ENCODE measurements at places on chromosomes 6 and 20. TPM values are rescaled to one million over a fixed set of nuclear protein-coding genes. Genes with fewer than 3 reads are reported as not detected.
A peak's percentile ranks its signal among the peaks of the same experiment; 100 is the strongest.

Gene BFSP1
- 12.0 TPM for total RNA-seq

Gene ROS1
- not detected for total RNA-seq

DNA sequence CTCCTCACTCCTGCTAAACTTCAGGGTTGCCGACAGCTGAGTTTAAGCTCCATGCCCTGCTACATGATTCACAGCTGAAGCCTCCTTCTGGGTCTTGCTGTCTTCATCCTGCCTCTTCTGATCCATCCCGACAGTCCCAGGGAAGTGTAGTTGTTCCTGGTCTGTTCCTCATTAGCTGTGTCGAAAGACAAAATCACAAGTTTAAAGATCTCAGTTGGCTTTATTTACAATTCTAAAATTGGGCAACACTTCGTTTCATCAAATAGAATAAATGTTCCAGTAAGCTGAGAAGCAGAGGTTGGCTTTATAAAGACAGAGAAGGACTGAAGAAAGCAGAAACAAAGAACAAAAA, 4.1 kb upstream of the SLC2A10 start:
- H3K4me1 ChIP-seq: no peaks in the 10 kb centered on the region
- H3K27me3 ChIP-seq: no peaks in the 10 kb centered on the region
- no peak for DNase-seq
- H3K27ac ChIP-seq: no peak overlapping the region
- no peaks in the 10 kb centered on the region for H3K36me3 ChIP-seq

GRCh38 chr20:21534453-21534852, 20.6 kb upstream of the NKX2-2 start:
- no peaks in the 10 kb centered on the region for H3K4me1 ChIP-seq
- no peak overlapping the region for H3K4me3 ChIP-seq
- no peaks in the 10 kb centered on the region for H3K36me3 ChIP-seq
- no peaks in the 10 kb centered on the region for H3K27me3 ChIP-seq
- no peak overlapping the region for H3K27ac ChIP-seq

DNA sequence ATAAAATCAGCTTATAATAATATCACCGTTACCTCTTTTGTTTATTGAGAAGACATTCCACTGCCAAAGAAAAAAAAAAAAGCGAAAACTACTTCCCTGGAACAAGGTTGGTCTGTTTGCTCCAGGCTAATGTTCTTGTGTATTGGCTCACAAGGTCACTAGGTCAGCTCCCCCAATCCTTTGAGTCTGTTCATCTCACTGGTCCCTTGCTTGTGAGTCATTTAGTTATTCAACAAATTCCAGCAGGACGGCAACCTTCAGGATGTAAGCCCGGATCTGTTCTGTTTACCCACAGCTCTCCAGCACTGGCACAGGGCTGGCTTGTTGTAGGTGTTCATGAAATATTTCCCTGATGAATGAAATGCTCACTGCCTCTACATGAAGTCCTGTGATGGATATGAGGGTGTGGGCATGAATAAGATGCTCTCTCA, 3.3 kb downstream of the ARHGAP40 start:
- no peak overlapping the region for H3K4me3 ChIP-seq
- no peaks in the 10 kb centered on the region for H3K27me3 ChIP-seq
- no peak for DNase-seq

Gene PERP
- 93.1 TPM for total RNA-seq

GRCh38 chr6:111563581-111563980, 42.1 kb downstream of the TRAF3IP2 start:
- H3K4me1 ChIP-seq: peaks cover 11% of the 10 kb centered on the region
- no peak overlapping the region for H3K4me3 ChIP-seq
- H3K36me3 ChIP-seq: peaks cover 53% of the 10 kb centered on the region
- no peak overlapping the region for H3K27ac ChIP-seq
- no peaks in the 10 kb centered on the region for H3K27me3 ChIP-seq

DNA sequence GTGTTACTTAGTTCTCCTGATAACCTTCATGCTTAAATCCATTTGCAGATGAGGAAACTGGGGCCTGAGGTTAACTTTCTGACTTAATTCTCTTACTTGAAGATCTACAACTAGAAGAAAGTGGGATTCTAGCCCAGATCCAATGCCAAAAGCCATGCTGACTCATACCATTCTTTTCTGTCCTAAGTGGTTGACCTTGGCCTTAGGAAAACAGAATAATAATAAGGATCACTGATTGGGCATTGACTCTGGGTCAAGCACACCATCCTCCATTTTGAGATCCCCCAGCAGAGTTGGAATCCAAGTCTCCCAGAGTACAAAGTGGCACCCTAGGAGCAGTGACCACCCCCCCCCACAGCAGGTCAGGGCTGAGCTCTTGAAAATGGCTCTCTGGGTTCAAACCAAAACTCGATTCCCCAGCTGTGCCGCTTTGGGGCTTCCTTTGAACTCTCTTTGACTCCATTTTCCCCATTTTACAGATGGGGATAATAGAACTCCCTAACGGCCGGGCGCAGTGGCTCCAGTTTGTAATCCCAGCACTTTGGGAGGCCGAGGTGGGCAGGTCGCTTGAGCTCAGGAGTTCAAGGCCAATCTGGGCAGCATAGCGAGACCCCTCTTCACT, 12.8 kb upstream of the ZNF217 start:
- no peak overlapping the region for H3K4me3 ChIP-seq
- DNase-seq: peak; percentile 30
- H3K27me3 ChIP-seq: no peaks in the 10 kb centered on the region
- no peak overlapping the region for H3K27ac ChIP-seq
- no peaks in the 10 kb centered on the region for H3K36me3 ChIP-seq

Gene TOX2
- 2.5 TPM for total RNA-seq

GRCh38 chr20:24422091-24422760, 47.2 kb upstream of the SYNDIG1 start:
- H3K27ac ChIP-seq: no peak overlapping the region
- H3K27me3 ChIP-seq: no peaks in the 10 kb centered on the region
- no peak for DNase-seq
- no peaks in the 10 kb centered on the region for H3K36me3 ChIP-seq
- no peak overlapping the region for H3K4me3 ChIP-seq
- no peaks in the 10 kb centered on the region for H3K4me1 ChIP-seq

DNA sequence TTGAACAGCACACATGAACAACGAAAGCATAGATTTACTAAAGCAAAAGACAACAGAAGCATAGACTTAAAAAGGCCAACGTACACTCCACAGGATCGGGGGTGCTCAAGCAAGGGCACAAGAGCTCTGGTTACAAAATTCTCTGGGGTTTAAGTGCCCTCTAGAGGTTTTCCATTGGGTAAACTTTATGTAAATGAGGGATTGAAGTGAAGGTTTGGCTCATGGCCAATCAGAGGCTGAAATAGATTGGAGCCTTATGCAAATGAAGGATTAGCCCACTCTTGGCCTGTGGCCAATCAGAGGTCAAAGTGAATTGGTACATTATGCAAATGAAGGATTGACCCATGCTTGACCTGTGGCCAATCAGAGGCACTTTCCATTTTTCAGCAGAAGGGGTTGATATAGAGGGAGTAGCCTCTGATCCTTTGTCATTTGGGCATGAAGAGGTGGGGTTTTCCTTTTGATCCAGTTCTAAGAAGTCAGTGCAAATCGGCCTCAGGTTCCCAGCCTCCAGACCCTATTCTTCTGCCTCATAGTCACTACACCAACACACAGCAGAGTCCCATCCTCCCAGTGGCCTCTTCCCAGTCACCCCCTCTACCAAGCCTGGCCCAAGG, 244.9 kb downstream of the THBS2 start:
- H3K27me3 ChIP-seq: no peaks in the 10 kb centered on the region
- no peaks in the 10 kb centered on the region for H3K36me3 ChIP-seq
- peaks cover 3% of the 10 kb centered on the region for H3K4me1 ChIP-seq

Gene ECI2
- 58.2 TPM for total RNA-seq

- peak overlapping the region; percentile 78 for H3K4me3 ChIP-seq
- no peaks in the 10 kb centered on the region for H3K27me3 ChIP-seq
- peaks cover 30% of the 10 kb centered on the region for H3K36me3 ChIP-seq
- peak; percentile 69 for DNase-seq
Observed at GRCh38 chr20:62805155-62805710, 598 bp downstream of the OGFR start.

DNA sequence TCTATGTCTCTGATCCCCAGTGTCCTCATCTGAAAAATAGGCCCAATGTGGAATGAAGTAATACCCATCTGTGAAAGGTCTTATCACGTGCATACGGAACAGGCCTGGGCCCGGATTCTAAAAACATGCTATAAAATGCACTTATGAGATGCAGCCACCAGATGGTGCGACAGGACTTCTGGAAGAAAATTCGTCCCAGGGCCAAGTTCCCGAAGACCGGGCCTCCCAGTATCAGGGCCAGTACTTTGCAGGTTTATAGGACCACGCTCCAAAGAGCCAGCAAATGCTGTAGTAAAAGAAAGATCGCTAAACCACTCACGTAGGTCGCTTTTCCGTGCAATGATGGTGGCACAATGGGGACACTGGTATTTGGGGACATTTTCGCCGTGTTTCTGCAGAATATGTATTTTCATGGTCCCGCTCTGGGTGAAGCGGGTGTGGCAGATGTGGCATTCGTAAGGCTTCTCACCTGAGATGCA, 10.6 kb downstream of the CTCFL start:
- DNase-seq: peak; percentile 91
- H3K36me3 ChIP-seq: no peaks in the 10 kb centered on the region
- no peaks in the 10 kb centered on the region for H3K4me1 ChIP-seq
- H3K27me3 ChIP-seq: peaks cover under 1% of the 10 kb centered on the region
